ENCODE measurements at places on chromosomes 4 and X.

- no peak for DNase-seq
These were observed 143.6 kb downstream of the FNIP2 start for GRCh38 chr4:158912390-158912789.

- no peak for DNase-seq
These were observed 213.0 kb downstream of the NKX6-1 start for GRCh38 chr4:84286048-84286447.

DNA sequence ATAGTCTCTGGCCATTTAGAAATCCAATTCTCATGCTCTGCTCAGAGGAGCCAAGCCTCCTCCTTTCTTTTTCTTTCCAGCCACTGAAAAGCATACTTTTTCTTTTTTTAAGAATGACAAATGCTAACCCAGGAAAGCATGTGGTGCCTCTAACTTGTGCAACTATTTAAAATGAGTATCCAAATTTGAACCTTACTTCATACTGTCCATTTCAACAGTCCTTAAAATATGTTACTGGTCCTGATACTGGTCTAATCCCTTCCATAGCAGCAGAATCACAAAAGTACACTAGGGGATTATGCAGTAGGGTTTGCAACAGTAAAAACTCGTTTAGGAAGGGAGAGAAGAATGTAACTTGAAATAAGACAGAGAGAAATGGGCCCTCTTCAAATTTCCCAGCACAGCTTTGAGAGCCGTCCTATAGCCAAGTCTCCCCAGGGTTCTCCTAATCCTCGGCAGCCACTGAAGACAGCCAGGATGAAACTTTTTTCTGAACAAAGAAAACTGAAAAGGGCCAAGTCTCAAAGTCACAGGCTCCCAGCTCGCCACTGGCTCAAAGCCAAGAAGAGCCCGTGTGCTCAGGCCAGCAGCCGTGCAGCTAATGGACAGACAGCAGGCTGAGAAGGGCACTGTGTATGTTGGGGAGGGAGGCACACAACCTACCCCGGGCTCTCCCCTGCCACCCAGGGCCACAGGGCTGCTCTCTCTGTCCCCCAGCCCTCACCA, 39.5 kb downstream of the GPC4 start:
- no peak for DNase-seq

DNA sequence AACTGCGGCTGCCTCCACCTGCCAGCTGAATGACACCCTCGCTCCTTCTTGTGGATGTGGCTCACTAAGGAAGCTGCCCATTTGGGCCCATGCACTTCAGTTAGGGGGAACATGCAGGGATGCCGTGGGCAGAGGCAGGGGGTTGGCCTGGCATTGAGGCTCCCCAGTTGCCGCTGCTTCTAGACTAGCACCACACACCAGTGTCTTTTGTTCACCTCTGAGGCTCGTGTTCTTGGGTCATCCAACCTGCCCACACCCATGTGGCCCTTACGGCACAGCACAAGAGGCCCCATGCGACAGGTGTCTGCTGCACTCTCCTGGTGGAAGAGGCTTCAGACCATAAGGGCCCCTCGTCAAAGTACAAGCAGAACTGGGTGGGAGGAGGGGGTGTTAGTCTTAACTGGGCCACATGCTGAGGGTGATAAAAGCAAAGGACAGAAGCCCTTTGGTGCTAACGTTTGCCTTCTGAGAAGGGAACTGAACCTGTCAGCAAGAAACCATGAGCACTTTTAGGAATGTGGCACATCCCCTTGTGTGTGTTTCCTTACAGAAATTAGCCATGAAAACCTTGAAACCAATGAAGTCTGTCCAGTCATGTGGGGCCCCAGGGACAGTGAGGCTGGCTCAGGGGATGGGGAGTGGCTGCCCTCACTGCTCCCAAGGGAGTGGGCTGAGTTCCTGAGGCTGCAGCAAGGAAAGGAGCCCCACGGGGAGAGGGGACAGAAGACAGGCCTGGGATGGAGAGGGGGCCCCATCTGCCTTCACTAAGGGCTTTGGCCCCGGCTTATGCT, 39.2 kb downstream of the MAP7D3 start:
- DNase-seq = no peak

DNA sequence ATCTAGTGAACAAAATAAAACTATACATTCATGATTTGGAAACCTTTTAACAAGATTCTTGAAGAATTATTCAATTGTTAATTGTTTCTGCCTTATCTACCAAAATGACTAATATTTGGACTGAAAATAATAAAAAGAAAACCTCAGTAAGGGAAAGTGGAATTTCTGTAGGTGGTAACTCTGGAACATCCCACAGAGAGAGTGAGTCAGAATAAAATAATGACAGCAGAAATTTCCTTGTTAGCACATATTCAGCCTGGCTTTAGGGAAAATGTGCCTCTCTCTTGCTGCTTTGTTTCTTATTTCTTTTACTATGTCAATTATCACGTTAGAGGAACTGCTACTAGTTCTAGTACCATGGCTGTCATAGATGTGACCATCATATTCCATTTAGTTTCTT, 421.5 kb upstream of the GNPDA2 start:
- DNase-seq = no peak

DNA sequence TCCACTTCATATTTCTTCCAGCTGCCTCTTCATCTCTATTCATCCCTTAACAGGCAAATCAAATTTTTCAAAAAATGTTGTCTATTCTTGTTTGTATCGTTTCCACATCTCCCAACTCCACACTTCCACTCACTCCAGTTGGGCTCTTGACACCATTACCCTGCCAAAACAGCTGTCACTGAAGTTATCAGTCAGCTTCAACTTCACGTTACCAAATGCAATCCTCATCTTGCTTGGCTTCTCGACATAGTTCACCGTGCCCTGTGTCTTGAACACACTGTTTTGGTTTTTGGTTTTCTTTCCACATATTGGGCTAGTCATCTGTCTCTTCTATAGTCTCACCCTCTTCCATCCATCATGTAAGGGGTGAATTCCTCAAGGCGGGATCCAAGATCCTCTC, 65.2 kb downstream of the GALNT7 start:
- no peak for DNase-seq

GRCh38 chr4:78542373-78542772, 9.2 kb upstream of the ANXA3 start:
- no peak for DNase-seq

DNA sequence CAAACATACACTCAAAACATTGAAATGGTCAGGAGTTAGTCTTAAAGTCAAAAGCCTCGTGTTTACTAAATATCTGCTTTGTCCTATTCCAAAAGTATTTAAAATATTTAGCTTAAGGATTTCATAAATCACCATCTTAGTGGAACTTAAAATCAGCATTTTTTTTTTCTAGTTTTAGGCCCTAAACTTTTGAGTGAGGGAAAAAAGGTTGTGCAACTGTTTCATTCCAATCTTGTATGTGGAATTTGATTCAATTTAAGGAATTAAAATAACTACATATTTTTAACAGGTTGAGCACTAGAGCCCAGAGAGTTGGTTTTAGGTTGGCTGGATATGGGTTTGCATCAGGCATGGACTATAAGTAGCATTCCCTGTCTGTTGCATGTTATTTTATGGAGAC, 35.7 kb upstream of the ANK2 start:
- DNase-seq = no peak

DNA sequence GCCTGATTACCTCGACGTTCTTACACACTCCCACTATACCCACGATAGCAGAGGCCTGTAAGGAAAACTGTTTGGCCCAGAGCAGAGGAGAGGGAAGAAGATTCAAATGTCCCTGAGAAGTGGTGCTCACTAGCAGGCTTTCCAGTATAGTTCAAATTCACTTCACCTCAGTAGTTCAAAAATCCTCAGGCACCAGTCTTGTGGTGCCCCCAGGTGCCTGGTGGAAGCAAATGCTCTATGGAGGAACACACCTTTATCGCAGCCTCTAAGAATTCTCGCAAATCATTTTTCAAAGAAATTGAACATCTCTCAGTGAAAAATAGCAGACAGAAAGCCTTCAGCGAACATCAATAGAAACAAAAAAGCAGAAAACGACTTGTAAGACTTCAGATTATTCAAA, 12.2 kb upstream of the MTMR1 start:
- DNase-seq = no peak

GRCh38 chr4:99945718-99946355, 581 bp downstream of the DNAJB14 start:
- no peak for DNase-seq

- no peak for DNase-seq
These were observed 103.6 kb downstream of the GNL3L start for GRCh38 chrX:54633641-54634040.

DNA sequence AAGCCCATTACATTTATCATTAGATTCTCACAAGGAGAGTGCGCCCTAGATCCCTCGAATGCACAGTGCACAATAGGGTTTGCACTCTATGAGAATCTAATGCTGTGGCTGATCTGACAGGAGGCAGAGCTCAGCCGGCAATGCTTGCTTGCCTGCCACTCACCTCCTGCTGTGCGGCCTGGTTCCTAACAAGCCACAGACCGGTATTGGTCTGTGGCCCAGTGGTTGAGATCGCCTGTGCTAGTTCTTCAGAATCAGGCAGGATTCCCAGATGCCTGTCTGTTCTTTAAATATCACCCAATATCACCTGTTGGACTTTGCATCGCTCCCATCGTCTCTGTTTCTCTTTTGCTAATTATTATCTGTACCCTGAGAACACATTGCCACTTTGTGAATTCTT, 14.0 kb downstream of the DSPP start:
- DNase-seq = no peak

- no peak for DNase-seq
These were observed 483.1 kb downstream of the BCOR start for GRCh38 chrX:39614680-39614998.

GRCh38 chrX:6024204-6024603, 204.5 kb downstream of the NLGN4X start:
- DNase-seq = no peak

GRCh38 chr4:56649445-56650261, 31.4 kb downstream of the HOPX start:
- DNase-seq = no peak

DNA sequence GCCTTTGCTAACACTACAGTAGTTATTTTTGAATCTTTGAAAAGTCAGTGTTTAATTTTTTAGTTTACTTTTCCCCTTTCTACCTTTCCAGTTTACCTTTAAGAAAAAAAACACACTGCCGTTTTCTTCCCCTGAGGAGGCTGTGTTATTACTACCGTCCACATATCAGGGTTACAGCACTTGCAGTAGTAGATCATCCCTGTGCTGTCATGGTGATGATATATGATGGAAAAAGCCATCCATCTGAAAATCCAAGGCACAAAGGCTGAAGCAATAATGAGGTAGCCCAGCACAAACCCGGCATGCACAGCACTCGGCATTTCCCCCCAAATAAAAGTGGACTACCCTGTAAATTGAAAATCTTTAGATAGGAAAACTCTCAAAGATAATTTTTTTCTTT, 258.7 kb downstream of the CXXC4 start:
- DNase-seq = no peak

DNA sequence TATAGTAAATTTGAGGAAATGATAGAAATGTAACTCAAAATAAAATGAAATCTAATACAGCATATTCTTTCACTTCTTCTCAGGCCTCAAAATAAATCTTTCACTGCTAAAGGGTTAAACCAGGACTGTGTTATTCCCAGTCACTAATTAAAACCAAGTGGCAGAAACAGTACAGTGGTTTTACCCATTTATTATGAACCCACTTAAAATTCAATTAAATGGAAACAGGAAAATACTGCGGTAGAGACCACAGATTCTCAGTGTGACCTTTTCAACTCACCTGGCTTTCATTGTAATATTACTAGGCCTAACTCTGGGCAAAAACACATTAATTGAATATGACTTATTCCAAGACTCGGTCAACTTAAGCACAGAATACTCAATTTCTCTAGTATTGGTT, 176.5 kb upstream of the DKK2 start:
- DNase-seq = no peak

DNA sequence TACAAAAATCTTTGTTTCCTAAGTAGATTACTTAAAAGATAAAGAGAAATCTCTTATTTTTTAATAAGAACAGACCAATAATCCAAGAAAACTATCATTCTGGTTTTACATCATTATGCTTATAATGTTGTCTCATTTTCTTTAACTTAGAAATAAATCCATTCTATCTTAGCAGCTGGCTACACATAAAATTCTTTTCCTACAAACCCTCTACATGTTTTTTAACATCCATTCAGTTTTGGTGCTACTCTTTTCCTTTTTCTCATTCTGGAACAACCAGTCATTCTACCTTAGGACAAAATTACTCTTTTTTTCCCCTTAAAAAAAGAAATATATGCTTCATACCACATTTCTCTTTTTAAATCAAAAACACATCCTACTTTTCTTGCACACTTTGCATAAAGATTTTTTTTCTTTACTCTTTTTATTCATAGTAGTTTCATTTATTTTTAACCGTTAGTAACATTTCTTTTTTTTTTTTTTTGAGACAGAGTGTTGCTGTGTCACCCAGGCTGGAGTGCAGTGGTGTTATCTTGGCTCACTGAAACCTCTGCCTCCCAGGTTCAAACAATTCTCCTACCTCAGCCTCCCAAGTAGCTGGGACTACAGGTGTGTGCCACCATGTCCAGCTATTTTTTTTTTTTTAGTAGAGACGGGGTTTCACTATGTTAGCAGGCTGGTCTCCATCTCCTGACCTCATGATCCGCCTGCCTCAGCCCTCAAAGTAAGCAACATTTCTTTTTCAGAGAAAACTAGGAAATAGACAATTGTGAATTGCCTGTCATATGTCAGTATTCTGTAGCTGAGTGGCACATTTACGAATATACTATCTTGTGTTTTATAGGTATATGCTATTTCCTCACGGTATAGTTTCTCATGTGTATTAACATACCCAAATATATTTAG, 562.8 kb downstream of the ADGRL3 start:
- DNase-seq = no peak

GRCh38 chr4:183548306-183548705, 43.4 kb downstream of the ING2 start:
- DNase-seq = no peak
